ENCODE measurements at places on chromosomes 2 and 18.

DNA sequence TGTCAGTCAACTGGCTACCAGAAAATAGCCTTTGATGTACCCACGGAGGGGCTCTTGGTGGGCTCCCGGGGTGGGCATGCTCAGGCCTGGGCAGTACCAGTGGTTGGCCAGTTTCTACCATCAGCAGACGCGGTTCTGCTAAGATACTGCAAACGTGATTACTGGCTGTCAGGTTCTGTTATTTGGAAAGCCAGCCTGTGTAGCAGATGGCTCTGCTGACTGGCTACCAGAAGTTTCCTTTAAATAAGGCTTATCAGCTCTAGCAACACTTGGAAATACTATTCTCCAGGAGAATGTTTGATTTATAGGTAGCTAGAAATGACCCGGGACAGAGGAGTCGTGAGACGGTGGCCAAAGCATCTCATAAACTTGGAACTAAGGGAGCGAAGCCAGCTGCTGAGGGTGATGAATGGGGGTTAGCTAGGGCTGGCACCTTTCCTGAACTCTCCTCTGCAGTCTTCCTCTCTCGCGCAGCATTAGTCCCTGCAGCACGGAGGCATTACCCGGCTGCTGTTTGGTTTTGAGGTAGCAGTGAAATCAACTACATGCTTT, 171.9 kb downstream of the AGAP1 start:
- peaks cover 47% of the 10 kb centered on the region for H3K27me3 ChIP-seq
- H3K36me3 ChIP-seq = peaks cover 2% of the 10 kb centered on the region
- peaks cover 23% of the 10 kb centered on the region for H3K4me1 ChIP-seq
- H3K27ac ChIP-seq = peak overlapping the region; percentile 13

- H3K36me3 ChIP-seq = peaks cover 2% of the 10 kb centered on the region
- H3K4me1 ChIP-seq = no peaks in the 10 kb centered on the region
- H3K27ac ChIP-seq = no peak overlapping the region
- H3K27me3 ChIP-seq = no peaks in the 10 kb centered on the region
- no peak overlapping the region for H3K4me3 ChIP-seq
These were observed 415.2 kb upstream of the NETO1 start for GRCh38 chr18:73283032-73283431.

DNA sequence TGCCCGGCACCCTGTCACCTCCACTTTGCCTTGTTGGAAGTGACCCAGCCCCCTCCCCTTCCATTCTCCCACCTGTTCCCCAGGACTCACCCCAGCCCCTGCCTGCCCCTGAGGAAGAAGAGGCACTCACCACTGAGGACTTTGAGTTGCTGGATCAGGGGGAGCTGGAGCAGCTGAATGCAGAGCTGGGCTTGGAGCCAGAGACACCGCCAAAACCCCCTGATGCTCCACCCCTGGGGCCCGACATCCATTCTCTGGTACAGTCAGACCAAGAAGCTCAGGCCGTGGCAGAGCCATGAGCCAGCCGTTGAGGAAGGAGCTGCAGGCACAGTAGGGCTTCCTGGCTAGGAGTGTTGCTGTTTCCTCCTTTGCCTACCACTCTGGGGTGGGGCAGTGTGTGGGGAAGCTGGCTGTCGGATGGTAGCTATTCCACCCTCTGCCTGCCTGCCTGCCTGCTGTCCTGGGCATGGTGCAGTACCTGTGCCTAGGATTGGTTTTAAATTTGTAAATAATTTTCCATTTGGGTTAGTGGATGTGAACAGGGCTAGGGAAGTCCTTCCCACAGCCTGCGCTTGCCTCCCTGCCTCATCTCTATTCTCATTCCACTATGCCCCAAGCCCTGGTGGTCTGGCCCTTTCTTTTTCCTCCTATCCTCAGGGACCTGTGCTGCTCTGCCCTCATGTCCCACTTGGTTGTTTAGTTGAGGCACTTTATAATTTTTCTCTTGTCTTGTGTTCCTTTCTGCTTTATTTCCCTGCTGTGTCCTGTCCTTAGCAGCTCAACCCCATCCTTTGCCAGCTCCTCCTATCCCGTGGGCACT, 4.5 kb downstream of the RETREG2 start:
- peaks cover 44% of the 10 kb centered on the region for H3K36me3 ChIP-seq
- H3K27me3 ChIP-seq = no peaks in the 10 kb centered on the region
- H3K4me1 ChIP-seq = peaks cover 59% of the 10 kb centered on the region
- no peak for DNase-seq
- no peak overlapping the region for H3K4me3 ChIP-seq

- H3K27me3 ChIP-seq = peaks cover 63% of the 10 kb centered on the region
- no peak for DNase-seq
- no peaks in the 10 kb centered on the region for H3K4me1 ChIP-seq
These were observed 50.4 kb upstream of the CNGA3 start for GRCh38 chr2:98295721-98296414.

DNA sequence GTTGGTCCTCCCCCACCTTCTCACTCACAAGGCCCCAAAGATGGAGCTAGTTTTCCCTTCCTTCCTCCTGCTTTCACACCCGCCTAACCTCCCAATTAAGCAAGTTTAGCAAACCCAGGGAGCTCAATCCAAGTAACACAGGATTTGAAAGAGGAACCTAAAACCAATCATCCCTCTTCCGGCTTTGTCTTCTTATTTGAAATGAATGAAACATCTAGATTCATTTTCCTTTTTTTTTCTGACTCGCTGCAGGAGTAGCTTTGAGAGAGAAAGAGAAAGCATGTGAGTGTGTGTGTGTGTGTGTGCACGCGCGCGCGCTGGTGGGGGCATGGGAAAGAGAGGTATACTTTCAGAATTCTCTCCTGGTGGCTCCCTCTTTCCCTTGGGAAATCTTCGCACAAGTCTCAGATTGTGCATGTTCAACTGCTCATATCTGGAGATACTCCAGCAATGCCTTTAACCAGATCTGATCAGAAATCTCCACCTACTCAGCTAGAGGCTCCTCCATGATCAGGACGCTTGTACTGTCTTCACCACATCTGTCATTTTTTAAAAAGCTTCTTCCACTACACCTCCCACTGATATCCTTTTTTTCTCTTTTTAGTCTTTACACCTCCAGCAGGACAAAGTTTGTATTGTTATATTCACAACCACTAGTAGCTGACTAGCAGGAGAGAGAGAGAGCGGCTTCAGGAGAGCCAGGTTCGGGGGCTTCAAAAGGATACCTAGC, 1.7 kb downstream of the SLC8A1 start:
- no peak overlapping the region for H3K27ac ChIP-seq
- no peak for DNase-seq
- peaks cover 2% of the 10 kb centered on the region for H3K36me3 ChIP-seq

- H3K27ac ChIP-seq = no peak overlapping the region
- DNase-seq = no peak
- H3K27me3 ChIP-seq = peaks cover 10% of the 10 kb centered on the region
- H3K36me3 ChIP-seq = no peaks in the 10 kb centered on the region
These were observed 41.4 kb downstream of the STEAP3 start for GRCh38 chr2:119264781-119265692.

- no peak overlapping the region for H3K4me3 ChIP-seq
- H3K4me1 ChIP-seq = peaks cover 9% of the 10 kb centered on the region
- peaks cover 2% of the 10 kb centered on the region for H3K36me3 ChIP-seq
- H3K27me3 ChIP-seq = peaks cover 35% of the 10 kb centered on the region
These were observed 14.9 kb downstream of the PROKR1 start for GRCh38 chr2:68658266-68658665.

GRCh38 chr2:228242591-228242990, 61.1 kb upstream of the SPHKAP start:
- no peaks in the 10 kb centered on the region for H3K36me3 ChIP-seq
- no peaks in the 10 kb centered on the region for H3K27me3 ChIP-seq
- no peaks in the 10 kb centered on the region for H3K4me1 ChIP-seq
- no peak overlapping the region for H3K4me3 ChIP-seq
- H3K27ac ChIP-seq = no peak overlapping the region

DNA sequence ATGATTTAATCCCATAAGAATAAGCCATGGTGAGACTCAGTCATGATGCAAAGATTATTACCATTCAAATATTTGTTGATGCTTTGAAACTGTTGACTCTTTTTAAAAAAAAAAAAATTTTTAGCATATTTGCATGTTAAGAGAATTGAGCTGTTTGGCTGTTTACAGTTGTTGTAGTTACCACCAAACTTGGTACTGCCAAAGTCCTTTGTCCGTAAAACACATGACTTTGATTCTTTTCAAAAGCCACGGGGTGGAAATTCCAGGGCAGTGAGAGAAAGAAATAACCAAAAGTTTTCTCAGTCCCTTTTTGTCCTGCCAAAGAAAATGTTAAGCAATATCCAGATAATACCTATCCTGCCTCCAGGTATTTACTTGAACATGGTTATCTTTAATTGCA, 474.8 kb downstream of the METTL4 start:
- no peaks in the 10 kb centered on the region for H3K36me3 ChIP-seq
- no peak for DNase-seq
- H3K27ac ChIP-seq = no peak overlapping the region
- H3K4me3 ChIP-seq = no peak overlapping the region
- H3K27me3 ChIP-seq = no peaks in the 10 kb centered on the region

- H3K27me3 ChIP-seq = no peaks in the 10 kb centered on the region
- H3K36me3 ChIP-seq = no peaks in the 10 kb centered on the region
- DNase-seq = no peak
- no peaks in the 10 kb centered on the region for H3K4me1 ChIP-seq
- H3K27ac ChIP-seq = no peak overlapping the region
These were observed 463.2 kb downstream of the CDH2 start for GRCh38 chr18:27713738-27714095.

GRCh38 chr2:219569041-219569440, 2.3 kb downstream of the OBSL1 start:
- H3K4me1 ChIP-seq = no peaks in the 10 kb centered on the region
- no peak for DNase-seq
- no peak overlapping the region for H3K27ac ChIP-seq
- no peak overlapping the region for H3K4me3 ChIP-seq

GRCh38 chr2:197158591-197159550, 151.7 kb downstream of the ANKRD44 start:
- no peaks in the 10 kb centered on the region for H3K27me3 ChIP-seq
- no peak for DNase-seq
- peak overlapping the region; percentile 72 for H3K27ac ChIP-seq
- peaks cover 16% of the 10 kb centered on the region for H3K36me3 ChIP-seq
- peak overlapping the region; percentile 6 for H3K4me3 ChIP-seq

DNA sequence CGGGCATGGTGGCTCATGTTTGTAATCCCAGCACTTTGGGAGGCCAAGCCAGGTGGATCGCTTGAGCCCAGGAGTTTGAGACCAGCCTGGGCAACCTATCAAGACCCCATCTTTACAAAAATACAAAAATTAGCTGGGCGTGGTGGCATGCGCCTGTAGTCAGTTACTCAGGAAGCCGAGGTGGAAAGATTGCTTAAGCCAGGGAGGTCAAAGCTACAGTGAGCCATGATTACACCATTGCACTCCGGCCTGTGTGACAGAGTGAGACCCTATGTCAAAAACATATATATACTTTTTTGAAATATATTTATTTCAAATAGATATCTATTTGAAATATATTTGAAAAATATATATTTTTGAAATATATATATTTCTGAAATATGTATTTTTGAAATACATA, 10.9 kb downstream of the OSBPL1A start:
- no peaks in the 10 kb centered on the region for H3K36me3 ChIP-seq
- no peaks in the 10 kb centered on the region for H3K27me3 ChIP-seq
- H3K27ac ChIP-seq = no peak overlapping the region

- DNase-seq = no peak
- H3K27me3 ChIP-seq = no peaks in the 10 kb centered on the region
- peak overlapping the region; percentile 74 for H3K4me3 ChIP-seq
- peaks cover 52% of the 10 kb centered on the region for H3K4me1 ChIP-seq
- H3K36me3 ChIP-seq = peaks cover 23% of the 10 kb centered on the region
- peak overlapping the region; percentile 90 for H3K27ac ChIP-seq
These were observed 83.0 kb downstream of the STPG4 start for GRCh38 chr2:47072018-47072691.

DNA sequence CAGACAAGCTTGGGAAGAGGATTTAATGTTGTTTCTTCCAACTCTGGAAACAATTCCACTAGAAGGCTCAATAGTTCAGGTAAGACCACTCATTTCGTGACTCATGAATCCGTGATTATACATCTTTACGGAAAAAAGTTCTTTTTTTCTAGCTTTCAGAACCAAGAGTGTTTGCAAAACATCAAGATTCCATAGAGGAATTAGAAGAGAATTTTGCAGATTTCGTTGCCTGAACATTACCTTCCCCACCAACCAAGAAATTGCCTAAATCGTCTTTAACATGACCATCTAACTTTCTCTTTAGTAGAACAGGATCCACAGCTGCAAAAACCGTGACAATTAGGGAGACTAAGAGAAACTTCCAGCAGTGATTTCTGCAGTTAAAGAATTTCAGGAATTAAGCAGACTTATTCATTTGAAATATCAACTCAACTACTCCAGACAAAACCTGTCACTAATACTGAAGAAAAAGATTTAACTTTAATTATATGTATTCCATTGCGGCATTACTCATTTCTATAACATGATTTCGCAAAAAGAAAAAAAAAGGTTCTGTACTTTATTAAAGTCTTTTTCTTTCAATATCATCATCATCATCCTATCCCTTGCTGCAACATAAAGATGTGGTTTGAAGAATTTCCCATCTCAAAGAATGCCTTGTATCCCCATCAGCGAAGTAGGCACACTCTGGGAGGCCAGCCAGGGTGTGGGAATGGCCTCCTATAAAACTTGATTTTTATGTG, 1.9 kb upstream of the NAB1 start:
- no peak overlapping the region for H3K27ac ChIP-seq
- H3K4me3 ChIP-seq = peak overlapping the region; percentile 14
- peaks cover 13% of the 10 kb centered on the region for H3K36me3 ChIP-seq

DNA sequence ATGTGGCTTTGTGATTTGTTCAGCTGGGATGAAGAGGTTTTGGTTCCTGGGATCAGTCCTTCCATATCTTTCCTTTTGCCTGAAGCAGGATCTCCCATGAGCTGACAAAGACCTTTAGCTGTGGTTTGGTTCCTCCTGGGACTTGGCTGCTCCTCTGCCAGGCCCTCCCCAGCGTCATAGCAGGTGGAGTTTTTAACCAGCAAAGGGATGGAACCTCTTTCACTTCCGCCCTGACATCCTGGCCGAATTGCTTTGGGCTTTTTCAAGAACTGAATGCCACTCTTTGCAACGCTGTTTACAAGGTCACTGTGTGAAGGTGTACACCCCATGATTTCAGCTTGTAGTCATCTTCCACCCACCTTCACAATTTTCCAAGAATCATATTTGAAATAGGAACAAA, 390 bp downstream of the PCARE start:
- H3K27ac ChIP-seq = no peak overlapping the region
- H3K36me3 ChIP-seq = no peaks in the 10 kb centered on the region
- H3K4me3 ChIP-seq = no peak overlapping the region
- no peaks in the 10 kb centered on the region for H3K4me1 ChIP-seq
- H3K27me3 ChIP-seq = no peaks in the 10 kb centered on the region

DNA sequence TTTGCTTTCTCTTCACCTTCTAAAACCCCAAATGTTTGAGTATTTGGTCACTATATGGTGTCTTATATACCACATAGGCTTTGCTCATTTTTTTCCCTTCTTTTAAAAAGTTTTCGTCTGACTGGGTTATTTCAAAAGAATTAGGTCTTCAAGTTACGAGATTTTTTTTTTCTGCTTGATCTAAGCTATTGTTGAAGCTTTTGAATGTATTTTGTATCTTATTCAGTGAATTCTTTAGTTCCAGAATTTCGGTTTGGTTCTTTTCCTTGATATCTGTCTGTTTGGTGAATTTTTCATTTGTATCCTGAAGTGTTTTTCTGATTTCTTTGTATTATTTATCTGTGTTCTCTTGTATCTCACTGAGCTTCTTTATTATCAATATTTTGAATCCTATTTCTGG, 93.5 kb downstream of the ARL6IP6 start:
- no peak overlapping the region for H3K4me3 ChIP-seq
- H3K4me1 ChIP-seq = no peaks in the 10 kb centered on the region
- H3K36me3 ChIP-seq = no peaks in the 10 kb centered on the region
- no peak for DNase-seq

Measured in central memory CD8-positive, alpha-beta T cell (primary cell).